ENCODE measurements at places on chromosomes 2 and 18.

GRCh38 chr2:30038419-30038818, 108.4 kb upstream of the YPEL5 start:
- no peak for DNase-seq

DNA sequence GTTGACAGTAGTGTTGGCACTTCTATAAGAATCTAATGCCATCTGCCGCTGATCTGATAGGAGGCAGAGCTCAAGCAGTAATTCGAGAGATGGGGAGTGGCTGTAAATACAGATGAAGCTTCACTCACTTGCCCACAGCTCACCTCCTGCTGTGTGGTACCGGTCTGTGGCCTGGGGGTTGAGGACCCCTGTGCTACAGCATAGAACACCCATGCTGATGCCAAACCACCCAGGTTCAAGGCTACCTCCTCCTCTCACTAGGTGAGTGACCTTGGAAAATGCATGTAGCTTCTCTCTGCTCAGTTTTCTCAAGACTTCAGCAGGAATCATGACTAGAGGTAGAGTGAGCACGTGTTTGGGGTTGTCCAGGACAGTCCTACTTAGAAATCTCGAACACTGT, 263.4 kb downstream of the SH3BP4 start:
- no peak for DNase-seq

DNA sequence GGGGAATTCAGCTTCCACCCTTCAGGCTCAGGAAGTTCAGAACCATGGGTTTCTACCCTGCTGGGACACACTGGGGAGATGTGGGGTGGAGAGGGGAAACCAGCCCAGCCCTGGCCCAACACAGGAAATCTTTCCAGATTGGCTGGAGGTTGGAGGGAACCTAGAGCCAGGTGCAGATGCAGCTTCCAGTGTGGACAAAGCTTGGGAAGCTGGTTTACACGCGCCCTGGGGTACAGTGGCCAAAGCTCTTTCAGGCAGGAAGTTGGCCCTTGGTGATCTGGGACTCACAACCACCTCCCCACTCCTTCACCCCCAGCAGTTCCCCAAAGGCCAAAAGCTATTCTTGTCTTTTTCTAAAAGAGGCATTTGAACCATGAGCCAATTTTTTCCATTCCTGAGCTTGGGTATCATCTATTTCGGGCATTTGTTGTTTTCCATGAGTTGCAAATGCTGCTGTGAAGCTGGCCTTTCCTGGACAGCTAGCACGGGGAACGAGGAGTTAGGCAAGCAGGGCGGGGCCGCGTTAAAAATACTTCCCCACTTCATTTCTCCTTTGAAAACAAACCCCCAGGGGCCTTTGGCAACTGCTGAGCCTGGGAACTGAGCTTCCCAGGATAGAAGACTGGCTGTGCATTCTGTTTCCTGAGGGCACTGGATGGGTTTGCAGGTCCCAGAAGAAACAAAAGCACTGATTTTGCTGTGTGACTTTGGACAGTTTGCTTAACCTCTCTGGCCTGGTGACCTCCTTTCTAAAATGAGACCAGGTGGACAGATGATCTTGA, 3.1 kb upstream of the ARID5A start:
- DNase-seq, result no peak

GRCh38 chr2:20322527-20323300, 27.9 kb downstream of the PUM2 start:
- no peak for DNase-seq

GRCh38 chr2:196840171-196840570, 31.0 kb upstream of the C2orf66 start:
- DNase-seq, result no peak

GRCh38 chr18:48946329-48946835, 4.4 kb downstream of the SMAD7 start:
- DNase-seq, result no peak

- DNase-seq, result no peak
These were observed 108.5 kb downstream of the CTAGE1 start for GRCh38 chr18:22309191-22309590.

GRCh38 chr18:2939317-2939716, 73.6 kb downstream of the LPIN2 start:
- DNase-seq, result no peak

DNA sequence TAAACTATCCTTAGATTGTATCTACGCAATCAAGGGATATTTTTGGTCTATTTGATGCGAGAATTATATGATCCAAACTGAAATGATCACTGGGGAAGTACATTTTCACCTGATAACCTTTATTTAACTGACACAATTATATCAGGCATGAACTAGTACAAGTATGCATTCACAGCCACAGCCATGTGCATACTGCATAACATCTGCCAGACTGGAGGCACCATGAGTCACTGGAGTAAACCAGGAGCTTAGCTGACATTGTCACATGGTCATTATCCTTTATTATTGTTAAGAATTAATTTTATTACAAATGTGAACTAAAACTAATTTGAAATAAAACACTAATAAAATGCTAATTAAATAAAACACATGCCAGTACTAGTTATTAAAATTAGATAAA, 1127.1 kb downstream of the DPP10 start:
- no peak for DNase-seq

DNA sequence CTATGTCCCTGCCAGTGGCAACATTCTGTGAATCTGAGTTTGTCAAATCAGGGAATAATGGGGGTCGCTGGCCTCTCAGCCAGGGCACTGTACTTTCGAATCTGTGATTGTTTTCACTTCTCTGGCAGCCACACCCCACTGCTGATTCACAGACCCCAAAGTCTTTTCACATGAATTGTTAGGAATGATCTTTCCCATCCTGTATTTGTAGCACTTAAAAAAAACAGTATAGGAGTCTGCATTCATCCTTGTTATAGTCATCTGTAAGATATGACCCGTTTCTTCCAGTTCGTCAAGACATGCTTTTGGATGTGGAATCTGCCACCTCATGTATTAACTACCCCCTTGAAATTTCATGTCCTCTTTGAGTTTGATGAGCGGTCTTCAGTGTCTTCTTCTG, 928 bp downstream of the NAGK start:
- no peak for DNase-seq

- no peak for DNase-seq
These were observed 38.9 kb downstream of the THAP4 start for GRCh38 chr2:241598061-241598460.

DNA sequence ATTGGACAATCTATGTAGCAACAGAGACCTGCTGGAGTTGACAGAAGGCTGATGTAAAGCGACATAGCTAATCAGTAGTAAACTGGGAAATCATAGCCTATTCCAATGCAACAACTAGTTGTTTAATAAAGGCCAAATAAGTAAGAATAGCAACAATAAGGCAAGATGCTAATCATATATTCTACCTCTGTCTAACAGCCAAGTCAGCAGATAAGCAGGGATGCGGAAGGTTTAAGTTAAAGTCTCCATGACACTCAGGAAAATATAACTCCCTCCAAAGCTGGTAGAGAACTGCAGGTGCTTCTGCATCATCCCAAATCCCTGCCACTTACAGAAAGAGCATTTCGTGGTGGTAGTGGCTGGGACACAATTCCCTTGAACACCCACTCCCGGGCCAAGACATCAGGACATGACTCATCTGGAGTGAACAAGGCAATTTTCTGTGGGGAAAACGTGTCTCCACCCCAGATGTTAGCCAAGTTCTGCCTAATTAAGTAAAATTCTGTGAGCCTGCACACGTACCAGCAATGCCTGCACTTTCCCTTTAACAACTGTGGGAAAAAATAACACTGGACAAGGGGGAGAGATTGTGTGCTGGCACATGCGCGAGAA, 413.6 kb upstream of the ID2 start:
- DNase-seq, result no peak

GRCh38 chr2:83191316-83191715, 1267.8 kb downstream of the SUCLG1 start:
- DNase-seq, result no peak

DNA sequence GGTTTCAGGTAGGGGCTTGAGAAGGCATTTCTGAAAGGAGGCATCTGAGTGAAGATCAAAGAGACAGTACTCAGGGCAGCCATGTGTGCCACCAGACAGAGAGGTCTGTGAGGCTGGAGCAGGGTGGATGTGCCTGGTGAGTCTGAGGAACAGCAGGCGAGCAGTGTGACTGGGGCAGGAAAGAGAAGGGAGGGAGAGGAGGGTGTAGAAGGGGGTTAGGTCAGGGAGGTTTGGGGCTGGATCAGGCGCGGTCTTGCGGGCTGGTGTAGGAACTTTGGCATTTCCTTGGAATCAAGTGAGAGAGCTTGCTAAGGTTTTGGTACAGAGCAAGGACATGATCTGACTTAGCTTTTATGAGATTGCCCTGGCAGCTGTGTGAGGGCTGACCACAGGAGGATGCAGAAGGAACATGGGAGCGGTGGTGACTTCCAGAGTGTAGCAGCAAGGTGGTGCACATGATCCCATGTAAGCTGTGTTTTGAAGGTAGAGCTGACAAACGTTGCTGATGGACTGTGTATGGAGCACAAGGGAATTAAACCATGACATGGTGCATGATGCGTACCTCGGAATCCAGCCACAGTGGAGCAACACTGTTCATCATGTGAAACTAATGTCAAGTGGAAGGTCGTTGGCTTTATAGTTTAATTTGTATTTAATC, 13.9 kb downstream of the RAB31 start:
- DNase-seq, result no peak

DNA sequence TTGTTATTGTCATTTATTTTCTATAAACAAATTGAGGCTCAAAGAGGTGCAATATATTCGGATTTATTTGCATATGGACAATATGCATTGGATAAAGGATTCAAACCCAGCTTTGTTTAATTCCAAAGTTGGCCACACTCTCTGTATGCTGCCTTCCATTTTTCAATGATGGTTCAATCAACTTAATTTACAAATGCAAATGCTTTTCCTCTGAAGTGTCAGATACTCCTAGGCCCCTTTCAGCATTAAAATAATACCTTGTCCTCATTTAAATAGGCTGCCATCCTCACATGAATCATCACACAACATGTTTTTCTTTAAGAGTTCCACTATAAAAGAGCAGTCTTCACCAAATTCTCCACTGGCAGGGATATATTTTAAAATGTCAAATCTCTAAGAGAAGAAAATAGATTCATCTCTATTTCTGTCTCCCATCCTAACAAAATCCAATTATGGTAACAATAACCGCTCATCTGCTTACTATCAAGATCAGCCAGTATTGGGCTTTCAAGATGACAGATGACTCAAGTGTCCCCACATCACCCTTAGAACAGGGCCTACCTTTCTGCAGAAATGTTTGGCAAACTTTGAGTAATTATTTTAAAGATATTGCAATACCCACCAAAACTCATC, 114.8 kb downstream of the SCG2 start:
- no peak for DNase-seq

GRCh38 chr18:62324917-62325805, at the start of gene TNFRSF11A:
TNFRSF11A (plus strand) TSS chr18:62325310; CDS start chr18:62325353, 43 bp downstream.
- peak; percentile 50 for DNase-seq

- DNase-seq, result no peak
These were observed 145.0 kb downstream of the SPP2 start for GRCh38 chr2:234195516-234195915.

DNA sequence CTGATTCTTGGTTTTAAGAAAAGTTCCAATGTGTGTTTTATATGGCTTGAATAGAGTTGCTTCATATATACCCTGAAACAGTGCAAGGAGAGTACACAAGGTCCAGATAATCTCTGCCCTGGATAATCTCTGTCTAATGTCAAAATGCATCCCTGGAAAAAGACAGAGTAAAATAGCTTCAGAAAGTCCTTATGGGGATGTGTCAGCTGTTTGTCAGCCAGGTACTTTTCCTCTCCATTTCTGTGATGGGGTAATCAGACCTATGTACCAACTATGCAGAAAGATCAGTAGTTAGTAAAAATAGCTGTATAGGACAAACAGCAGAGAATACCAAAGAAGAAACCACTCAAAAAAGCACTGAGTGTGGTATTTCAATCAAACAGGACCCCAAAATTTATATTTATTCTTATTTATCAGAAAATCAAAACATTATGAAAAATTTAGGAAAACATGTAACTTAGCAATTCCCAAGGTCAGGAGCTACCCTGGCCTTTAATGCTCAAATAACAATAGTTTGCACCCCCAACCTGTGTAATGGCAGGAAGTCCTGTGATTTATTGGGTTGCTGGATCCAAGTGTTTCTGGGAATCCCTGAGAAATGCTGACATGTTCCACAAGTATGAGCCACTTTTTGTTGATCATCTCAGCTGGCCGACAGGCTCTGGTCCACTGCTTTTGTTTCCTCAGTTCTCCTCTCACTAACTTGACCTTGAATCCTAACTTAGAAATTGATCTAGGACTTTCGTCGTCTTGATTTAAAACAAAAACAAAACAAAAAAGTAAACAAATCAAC, 69.6 kb downstream of the MDH1 start:
- no peak for DNase-seq

GRCh38 chr2:134681201-134681600, 37.6 kb downstream of the TMEM163 start:
- DNase-seq, result no peak

DNA sequence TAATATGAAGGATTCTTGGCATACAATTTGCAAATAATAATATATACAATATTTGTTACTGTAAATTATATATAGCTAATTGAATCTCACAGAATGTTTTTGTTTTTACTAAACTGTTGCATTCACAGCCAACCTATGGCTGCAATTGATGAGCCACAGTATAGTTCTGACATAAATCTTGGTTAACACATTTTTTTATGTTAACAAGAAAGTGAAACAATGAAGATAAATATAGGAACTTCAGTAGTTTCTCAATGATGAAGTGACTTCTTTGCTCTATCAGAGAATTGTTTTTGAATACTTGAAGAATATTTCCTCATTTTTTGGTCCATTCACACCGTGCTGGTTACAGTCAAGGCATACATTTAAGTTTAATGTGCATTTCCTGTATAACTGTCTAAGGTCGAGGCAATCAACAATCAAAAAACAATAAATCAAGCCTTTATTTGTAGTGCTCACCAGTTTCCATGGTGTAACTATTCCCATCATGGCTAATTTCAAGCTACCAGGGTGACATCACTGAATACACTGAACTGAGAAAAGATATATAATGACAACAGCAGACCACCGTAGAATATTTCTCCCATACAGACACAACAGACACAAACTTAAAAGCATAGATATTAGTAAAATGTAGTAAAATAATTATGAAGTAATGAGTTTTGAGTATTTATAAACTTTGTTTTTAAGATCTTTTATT, 12.9 kb upstream of the ETAA1 start:
- no peak for DNase-seq

DNA sequence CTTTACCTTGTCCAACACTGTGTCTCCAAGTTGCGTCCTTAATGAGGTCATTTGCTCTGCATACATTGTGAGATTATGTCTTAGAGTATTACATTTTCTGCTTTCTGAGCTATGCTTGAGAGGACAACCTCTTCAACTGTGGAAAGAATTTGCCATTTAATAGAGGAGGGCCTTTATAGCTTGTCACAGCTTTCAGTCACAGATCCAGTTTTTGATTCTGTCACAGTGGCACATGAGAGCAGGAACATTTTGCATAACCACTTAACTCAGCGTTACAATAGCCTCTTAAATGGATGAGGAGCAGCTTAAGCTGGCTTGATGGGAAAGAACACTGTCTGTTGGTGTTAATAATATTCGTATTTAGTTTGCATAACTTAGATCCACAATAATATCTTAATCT, 63.0 kb downstream of the RHBDD1 start:
- DNase-seq, result no peak

DNA sequence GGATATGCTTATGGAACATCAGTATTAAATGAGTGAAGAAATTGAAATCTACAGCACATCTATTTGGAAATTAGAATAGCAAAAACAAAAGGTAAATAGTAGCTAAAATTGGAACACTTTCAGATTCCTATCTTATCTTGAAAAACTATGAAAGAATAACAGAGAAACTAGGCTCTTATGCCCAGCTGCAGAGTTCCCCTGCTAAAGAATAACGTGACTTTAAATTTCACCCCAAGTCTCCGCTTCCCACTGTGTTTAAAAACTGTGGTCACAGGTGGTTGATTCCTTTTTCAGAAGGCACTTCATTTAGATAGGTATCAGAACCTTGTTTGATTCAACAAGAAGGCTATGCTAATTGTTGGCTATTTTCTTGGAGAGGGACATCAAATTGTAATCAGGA, 30.1 kb downstream of the ARHGAP28 start:
- no peak for DNase-seq

Data from CD4-positive, alpha-beta T cell treated with Interleukin-1 beta for 1 hour (primary cell).